ENCODE measurements at places on chromosomes 12 and 14.

- no peak for DNase-seq
Observed at GRCh38 chr12:115943310-115943629, 334.2 kb downstream of the MED13L start.

- DNase-seq, result no peak
Observed at GRCh38 chr12:11808931-11809330, 159.5 kb downstream of the ETV6 start.

- DNase-seq, result no peak
Observed at GRCh38 chr12:68870443-68870842, 62.5 kb downstream of the MDM2 start.

- DNase-seq, result no peak
Observed at GRCh38 chr14:65012353-65012752, 25.7 kb downstream of the FNTB start.

DNA sequence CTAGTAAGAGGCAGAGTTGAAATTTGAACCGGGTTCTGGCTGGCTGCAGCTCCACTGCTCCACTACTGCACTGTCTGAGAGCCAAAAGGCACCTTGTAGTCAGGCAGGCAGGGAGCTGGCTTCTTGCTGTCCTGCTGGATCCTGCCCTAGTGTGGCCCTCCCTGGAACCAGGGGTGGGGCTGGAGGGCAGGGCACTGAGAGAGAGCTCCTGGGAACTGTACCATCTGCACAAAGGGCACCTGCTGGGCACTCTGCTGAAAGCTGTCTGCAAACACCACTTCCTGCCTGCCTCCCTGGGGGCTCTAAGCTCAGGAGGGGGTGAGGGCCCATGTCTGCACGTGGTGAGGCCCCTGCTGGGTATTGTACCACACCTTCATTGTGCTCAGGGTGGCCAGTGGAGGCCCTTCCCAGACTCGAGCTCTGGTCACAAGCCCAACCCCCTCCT lies 19.0 kb upstream of the TCL1B start:
- DNase-seq, result no peak

DNA sequence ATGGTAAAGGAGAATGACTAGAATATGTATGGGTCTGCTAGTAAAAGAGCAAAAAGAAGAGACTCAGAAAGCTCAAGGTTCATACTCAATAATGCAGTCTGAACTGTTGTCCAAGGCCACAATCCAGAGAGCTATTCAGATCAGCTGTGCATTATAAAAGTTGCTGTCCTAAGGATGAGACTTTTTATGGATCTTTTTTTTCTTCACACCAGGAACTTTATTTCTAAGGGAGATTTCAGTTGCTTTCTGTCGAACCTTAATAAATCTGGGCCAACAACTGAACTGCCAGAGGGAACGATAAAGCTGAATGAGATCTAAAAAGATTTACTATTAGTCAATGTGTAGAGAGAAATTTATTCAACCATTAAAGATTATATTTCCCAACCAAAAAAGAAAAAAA lies 948.3 kb upstream of the NOVA1 start:
- DNase-seq, result no peak

- no peak for DNase-seq
Observed at GRCh38 chr12:124295431-124296058, 652 bp downstream of the RFLNA start.

All from stimulated activated CD8-positive, alpha-beta memory T cell treated with anti-CD3 and anti-CD28 coated beads, Interleukin-12 subunit alpha, Interleukin-12 subunit beta, amount 100 ng/mL, for 1 hour (primary cell).